Thymus (tissue), 14 donors: ENCODE measurements at places on chromosomes 7 and 10.

GRCh38 chr10:6746782-6747181, 166.7 kb upstream of the PRKCQ start:
- no peak for DNase-seq

GRCh38 chr7:44580945-44581878, 819 bp downstream of the TMED4 start:
- DNase-seq = peak; percentile 76

DNA sequence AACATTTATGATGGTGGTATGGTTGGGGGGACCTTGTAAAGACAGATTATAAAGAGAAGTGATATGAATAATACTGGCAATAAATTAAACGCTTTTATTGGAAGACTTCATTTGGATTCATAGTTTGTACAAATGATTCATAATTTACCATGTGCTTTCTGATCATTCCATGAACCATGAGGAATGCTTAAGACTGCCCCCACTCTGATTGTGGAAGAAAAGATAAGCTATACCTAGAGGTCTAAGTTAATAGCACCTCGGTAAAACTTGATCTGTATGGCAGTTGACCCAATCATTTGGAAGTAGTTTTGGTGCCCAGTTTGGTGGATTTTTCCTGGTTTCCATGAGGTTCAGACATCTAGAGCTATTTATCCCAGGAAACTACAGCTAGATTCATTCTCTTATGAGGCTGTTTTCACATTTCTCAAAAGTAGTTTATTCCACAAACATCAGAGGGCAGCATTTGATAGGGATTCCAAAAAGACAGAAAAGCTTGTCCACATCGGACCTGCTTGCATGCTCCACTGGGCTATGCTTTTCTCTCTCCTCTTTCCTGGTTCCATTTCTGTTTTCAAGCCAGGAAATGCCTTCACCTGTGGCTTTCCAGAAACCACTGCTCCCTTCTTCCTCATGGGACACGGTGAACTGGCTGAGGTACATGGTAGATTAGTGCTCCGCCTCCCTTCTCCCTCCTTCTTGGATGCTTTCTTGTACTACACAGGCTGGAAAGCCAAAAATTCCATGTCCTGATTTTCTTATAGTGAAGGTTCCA, 29.2 kb downstream of the TFAM start:
- DNase-seq = no peak

DNA sequence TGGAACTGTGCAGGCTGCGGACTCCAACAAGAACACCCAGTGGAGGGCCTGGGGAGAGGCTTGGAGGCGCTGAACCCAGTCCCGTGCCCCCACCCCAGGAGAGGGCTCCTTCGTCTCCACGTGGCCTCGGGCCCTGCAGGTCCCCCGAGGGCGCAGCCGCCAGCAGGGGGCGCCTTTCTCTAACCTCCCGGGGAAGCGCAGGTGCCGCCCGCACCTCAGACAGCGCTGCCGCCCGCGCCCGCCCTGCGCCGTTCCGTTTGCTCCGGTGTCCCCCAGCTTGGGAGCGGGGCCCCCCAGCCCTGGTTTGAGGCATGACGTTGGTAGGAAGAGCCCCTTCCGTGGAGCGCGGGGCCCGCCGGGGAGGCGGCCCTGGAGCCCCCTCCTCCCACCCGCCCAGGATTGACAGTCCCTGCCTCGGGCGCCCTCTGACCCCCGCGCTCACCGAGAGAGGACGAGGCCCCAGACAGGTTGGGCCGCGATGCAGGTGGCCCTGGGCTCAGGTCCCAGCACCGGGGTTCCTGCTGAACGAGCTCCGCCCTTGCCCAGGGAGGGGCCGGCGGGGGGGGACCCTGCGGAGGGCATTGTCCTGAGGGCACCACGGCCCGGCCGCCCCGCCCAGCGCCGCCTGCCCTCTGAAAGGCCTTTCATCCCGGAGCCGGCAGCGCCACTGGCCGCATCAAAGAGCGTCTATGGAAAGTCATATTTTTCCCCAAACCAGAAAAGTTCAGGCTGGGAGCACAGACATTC, 42.8 kb downstream of the FOXL3 start:
- peak; percentile 75 for DNase-seq

DNA sequence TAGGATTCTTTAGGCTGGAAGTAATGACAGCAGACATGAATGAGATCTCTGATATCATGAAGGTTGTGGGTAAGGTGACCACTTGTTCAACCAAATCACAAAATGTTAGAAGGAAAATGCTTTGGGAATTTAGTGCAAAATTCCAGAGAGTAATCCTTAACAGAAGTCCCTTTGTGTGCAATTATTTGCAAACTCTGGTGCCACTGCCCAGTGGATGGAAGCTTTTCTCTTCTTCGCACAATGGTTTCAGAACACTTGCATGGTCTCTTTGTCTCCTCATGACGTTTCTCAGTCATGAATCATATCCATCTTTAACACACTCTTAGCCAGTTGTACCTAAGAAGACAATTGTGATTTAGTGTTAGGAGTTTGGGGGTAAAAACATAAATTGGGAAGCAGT, 570.4 kb upstream of the ANKRD30A start:
- DNase-seq = no peak

- DNase-seq = no peak
Measured at GRCh38 chr7:117552660-117553059, 72.8 kb downstream of the CFTR start.

GRCh38 chr10:78964952-78965633, 103.7 kb upstream of the ZMIZ1 start:
- no peak for DNase-seq

GRCh38 chr10:80526218-80526617, 11.5 kb upstream of the SH2D4B start:
- no peak for DNase-seq

- DNase-seq = no peak
Measured at GRCh38 chr10:73859784-73860491, 14.4 kb downstream of the CAMK2G start.

DNA sequence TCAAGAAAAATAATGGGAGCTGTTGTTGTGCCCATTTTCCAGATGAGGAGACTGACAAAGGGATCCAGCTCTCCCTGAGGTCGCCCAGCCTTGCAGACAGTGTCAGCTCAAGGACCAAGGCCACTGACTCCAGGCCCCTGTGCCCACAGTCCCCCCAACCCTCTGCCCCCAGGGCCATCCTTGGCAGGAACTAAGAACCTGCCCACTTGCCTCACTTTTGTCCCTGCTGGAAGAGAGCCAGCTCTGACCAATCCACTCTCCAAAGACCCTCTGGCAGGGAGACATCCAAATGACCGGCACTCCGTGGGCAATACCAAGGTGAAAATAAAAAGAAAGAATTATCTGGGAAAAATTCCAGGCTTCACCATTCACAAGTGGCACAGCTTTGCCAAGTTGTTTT, 101.3 kb downstream of the TCERG1L start:
- no peak for DNase-seq

- DNase-seq = no peak
Measured at GRCh38 chr10:34607894-34608293, 207.2 kb downstream of the PARD3 start.

GRCh38 chr10:31758495-31758894, 170.1 kb downstream of the ARHGAP12 start:
- DNase-seq = no peak

DNA sequence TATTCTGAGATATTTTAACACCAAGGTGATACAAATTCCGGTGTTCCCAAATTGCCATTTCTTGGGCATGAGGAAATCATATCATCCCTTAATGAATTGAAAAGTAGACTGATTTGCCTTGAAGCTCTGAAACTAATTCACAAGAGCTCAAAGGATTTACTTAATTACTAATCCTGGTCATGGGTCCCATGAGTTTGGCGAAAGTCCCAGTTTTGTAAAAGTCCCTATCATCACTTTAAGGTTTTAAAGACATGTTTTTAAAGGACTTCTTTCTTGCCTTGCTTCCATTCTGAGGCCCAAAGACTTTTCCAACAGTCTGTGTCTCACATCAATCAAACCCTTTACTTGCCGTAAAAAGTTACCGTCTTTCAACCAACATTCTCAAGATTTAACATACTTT, 377.9 kb downstream of the DNAJB9 start:
- no peak for DNase-seq
